ENCODE measurements at places on chromosomes 5 and 9.

DNA sequence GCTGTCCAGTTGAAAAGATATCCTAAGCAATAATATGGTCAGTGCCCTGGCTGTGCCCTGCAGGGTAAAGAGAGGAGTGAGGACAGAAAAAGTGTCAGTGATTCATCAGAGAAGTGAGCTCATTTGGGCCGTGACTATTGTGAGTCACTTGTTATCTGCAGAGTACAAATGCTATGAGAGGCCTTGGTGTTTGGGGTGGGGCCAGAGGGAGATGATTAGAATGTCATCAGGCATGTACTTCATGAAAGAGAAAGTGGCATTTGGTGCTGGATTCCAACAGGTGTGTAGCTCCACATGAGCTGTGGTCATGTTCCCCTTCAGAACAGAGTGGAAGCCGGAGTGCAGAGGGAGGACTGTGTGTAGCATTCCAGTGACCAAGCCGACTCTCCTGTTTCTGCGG, 174.1 kb downstream of the KDM4C start:
- DNase-seq = no peak

DNA sequence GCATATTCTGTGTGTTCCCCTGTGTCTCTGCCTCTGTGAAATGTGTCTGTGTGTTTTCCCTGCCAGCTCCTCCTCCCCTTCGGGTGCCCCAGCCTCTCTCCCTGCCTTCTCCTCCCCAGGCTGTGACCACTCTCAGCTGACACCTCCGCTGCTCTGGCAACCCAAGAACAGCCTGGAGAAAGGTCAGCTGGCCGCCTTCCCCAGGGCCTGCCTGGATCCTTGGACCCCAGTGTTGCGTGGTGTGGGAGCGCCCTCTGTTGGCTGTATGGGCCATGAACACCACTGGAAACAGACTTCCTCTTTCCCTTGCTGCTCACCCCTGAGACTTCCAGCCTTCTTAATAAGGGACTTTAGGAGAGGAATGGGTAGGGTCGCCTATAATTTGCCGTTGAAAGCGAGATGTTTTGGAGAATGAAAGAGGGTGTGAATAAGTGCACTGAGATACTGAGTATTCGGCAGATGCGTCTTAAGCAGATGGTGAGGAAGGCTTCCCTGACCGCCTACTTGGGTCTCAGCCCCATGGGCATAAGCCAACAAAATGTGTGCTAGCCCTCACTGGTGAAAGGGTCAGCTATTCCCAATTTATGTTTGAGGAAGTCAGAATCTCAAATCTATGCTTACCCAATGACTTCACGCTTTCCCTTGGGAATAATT, 114.9 kb upstream of the TRIM32 start:
- peak; percentile 79 for DNase-seq

DNA sequence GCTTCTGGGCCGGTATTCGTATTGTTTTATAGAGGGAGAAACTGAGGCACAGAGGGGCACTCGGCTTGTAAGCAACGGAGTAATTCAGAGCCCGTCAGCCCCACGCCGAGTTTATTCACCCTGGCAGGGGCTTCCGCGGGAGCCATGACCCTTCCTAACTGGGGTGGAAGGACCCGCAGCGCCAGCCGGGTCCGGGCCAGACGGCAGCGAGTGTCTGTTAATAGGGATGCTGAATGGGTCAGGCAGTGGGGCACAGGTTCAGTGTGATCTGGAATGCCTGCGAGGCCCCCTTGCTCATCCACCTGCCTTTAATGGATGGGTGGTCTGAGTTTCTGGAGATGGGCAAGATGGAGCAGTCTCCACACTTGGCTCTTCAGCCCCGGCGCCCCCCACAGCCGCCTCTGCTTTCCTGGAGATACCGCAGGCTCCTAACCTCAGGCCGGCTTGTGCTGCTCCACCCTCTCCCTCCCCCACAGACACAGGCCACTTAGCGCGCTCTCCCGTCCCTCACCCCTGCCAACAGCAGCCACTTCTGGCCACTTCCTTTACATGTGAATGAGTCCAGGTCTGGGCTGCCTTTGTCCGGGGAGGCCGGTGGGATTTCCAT, 147.1 kb downstream of the ERCC6L2 start:
- no peak for DNase-seq

- DNase-seq = no peak
These were observed 411.8 kb upstream of the CDH6 start for GRCh38 chr5:30781643-30782042.

- DNase-seq = no peak
These were observed 3.2 kb upstream of the TMEM245 start for GRCh38 chr9:109122726-109123621.

DNA sequence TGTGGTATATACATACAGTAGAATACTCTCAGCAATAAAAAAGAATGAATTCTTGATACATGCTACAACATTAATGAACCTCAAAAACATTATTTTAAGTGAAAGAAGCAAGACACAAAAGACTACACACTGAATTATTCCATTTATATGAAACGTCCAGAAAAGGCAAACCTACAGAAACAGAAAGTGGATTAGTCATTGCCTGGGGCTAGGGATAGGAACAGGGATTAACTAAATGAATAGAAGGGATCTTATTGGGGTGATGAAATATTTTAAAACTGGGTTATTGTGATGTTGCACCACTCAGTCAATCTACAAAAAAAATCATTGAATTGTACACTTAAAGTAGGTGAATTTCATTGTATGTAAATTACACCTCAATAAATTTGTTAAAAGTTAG, 326.7 kb downstream of the PIK3R1 start:
- DNase-seq = no peak

- DNase-seq = no peak
These were observed 1.5 kb upstream of the TRAF1 start for GRCh38 chr9:120928015-120928482.

Measured in NCI-H69 (cell line).